Myocyte (in vitro differentiated cells): ENCODE measurements at places on chromosomes 12 and 14.
A peak's percentile ranks its signal among the peaks of the same experiment; 100 is the strongest.

DNA sequence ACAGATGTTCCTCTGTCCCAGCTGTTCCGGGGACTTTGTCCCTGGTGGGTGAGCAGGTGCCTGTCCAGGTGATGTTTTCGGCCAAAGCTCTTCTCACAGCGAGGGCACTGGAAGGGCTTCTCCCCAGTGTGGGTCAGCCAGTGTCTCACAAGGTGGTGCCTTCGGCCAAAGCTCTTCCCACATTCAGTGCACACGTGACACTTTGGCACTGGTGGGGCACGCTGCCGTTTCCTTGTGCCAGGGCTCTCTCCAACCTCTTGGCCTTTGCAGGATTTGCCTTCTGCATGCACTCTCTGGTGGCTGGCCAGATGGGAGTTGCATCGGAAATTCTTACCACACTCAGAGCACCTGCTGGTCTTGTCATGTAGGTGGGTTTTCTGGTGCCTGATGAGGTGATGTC is 7.7 kb downstream of the ZNF641 start:
- no peak for DNase-seq

DNA sequence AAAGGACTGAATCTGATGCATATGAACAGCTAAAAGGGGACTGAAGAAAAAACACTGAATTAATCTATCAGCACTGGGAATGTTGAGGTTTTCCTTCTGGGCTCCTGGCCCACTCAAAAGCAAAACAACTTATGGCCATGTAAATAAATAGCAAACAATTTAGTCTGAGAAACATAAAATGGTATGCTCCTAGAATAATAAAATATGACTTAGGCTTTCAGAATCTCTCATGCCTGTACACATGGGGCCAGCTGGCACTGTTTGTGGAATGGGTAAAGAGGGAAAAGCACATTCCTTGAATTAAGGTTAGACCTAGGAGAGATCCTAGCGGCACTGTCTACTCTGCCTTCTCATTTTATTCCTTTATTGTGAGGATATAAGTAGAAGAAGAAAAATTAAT is 6.2 kb downstream of the KLHDC2 start:
- DNase-seq, result no peak

DNA sequence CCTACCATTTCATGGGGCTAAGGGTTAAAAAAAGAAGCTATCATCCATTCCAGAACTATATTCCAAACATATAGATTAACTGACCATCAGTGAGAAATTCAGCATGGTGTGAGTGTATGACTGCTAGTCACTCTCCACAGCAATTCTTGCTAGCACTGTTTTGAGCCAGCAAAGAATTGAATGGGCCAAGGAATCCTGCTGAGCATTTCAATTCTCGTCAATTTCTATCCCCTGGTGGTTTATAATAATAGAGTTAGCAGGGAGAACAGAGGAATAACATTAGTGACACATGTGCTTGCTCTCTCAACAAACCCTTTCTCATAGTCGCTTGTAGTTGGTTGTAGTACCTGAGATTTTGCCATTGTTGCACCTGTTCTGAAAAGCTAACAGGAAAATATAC is 7.2 kb downstream of the MBIP start:
- no peak for DNase-seq

- no peak for DNase-seq
Observed at GRCh38 chr14:27730204-27730603, 1036.4 kb upstream of the FOXG1 start.

GRCh38 chr14:23146351-23146910 is 27.4 kb upstream of the CEBPE start:
- DNase-seq, result no peak

DNA sequence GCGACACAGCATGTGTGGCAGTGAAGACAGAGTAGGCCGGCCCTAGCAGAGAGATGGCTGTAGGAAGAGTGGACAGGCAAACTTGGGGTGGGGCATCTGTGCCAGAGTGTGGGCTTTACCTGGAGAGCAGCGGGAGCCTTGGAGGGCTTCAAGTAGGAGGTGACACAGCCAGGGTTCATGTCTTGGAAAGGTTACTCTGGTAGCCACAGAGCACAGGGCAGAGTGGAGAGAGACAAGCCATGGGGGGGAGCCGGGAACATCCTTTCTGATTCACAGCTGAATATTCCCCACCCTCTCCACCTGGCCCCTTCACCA is 53.5 kb upstream of the DIO3 start:
- no peak for DNase-seq

- DNase-seq, result no peak
Observed at GRCh38 chr14:91770185-91770584, 38.3 kb upstream of the CATSPERB start.

- no peak for DNase-seq
Observed at GRCh38 chr12:94207849-94208621, 59.7 kb downstream of the PLXNC1 start.

- no peak for DNase-seq
Observed at GRCh38 chr12:130086248-130086647, 76.0 kb upstream of the FZD10 start.

GRCh38 chr14:98368221-98368620 is 903.8 kb downstream of the BCL11B start:
- no peak for DNase-seq

DNA sequence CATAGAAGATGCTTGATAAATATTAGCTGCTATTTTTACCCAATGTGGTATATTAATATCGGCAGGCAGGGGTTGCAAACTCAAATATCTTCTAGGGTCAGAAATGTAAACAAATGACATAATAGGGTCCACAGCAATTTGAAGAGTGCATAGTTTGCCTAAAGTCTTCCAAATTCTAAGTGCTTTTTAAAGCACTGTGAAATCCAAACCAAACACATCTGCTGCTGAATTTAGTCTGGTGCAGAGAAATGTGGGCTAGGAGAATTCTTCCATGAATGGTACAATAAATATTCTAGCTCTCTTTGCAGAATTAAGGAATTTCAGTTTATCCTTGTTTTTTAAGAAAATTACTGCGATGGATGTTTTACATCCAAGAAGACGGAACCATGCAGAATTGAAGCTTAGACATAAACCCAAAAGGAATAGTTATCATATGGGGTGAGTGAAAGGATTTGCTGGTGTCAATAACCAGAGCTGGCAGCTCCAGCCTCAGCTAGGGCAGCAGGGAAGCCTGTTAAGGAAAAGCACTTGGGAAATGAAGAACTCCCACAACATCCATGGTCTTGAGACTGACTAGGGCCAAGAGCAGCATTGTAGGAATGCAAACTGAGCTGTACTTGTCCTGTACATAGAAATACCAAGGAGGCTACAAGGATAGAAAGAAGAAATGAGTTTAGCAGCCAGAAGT is 65.5 kb downstream of the PTPRR start:
- peak; percentile 19 for DNase-seq

DNA sequence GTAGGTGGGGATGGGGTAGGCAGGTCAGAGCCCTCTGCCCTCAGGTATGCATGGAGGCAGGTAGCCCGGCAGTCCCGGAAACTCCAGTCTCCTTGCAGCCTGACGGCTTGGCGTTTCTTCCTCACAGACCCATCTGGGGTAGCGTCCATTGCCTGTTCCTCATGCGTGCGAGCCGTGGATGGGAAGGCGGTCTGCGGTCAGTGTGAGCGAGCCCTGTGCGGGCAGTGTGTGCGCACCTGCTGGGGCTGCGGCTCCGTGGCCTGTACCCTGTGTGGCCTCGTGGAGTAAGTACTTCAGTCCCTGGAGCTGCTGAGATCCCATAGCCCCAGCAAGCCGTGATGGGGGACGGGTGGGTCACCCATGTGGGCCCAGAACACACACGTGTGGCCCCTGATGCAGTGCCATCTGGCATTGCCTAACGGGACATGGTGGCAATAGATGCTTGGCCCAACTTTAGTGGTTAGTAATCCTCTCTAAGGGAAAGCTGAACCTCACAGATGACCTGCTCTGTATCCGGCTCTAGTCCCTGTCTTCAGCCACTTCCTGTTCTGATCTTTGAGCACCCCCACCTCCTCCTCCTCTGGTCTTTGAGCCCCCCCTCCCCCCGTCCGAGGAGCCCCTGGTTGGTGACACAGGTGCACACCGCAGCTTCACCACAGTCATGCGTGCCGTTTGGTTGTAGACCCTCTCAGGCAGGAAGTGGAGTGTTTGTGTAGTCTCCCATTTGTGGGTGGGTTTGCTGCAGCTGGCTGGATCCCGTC is 3.7 kb downstream of the SIVA1 start:
- DNase-seq, result no peak

- DNase-seq, result no peak
Observed at GRCh38 chr12:66003951-66004350, 126.6 kb downstream of the LLPH start.

GRCh38 chr12:43835656-43836474 is at the start of gene TMEM117:
Gene TMEM117, plus strand, starts transcription at chr12:43836081.
- DNase-seq, result peak; percentile 75

DNA sequence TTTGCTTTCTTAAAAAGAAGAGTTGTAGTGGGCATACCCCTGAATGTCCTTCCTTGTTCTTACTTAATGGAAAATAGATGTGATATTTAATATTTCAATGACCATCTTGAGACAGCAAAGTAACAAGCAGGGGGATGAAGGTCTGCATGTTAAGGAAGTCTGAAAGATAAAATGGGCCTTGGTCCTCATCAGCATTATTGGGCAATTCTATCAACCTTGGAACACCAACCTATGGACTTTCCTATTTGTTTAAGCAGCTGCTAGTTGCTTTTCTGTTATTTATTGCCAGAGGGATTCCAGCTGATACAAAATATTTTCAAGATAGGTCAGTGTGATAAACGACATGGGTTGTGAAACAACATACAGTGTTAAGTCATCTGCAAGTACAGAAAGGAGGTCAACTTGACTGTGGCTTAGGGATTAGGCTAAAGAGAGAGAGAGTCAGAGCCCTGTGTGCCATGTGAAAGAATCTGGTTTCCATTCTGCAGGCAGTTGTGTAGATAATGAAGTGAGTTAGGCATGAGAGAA is 16.4 kb upstream of the A2M start:
- no peak for DNase-seq

DNA sequence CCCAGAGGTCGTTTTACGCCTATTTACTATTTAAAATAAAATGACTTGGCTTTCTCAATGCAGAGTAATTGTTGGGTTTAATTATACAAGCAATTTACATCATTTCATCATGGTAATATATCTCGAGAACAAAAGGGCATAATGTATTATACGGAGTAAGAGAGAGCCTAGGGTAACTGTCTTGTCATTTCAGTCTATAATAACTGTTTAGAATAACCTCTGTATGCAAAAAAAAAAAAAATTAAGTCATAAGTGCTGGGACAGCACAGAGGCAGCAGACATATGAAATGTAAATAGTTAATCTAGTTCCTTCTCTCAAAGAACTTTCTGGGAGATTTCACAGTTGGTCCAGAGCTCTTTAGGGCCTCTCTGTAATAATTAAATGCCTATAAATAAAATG is 284.9 kb downstream of the TMTC2 start:
- DNase-seq, result no peak

DNA sequence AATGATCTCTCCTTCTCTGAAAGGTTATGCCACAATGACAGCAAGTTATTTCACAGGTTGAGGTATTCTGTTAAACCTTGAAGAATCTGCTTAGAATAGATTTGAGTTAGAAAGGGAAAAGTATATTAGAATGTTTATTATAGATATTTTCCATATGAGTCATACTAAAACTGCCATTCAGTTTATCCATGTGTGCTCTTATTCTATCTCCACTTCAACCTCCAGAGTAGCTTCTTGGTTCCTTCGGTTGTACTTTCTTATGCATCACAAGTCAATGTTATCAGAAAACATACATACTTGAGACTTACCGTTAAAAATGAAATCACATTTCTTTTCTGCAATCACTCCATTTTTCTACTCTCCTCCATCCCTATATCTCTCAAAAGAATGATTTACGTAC is 197.7 kb downstream of the BCAT1 start:
- DNase-seq, result no peak

- peak; percentile 96 for DNase-seq
Observed at GRCh38 chr12:48956279-48957140, 777 bp downstream of the ARF3 start.

GRCh38 chr14:60653701-60654161 is 4.5 kb upstream of the SIX1 start:
- DNase-seq, result no peak

DNA sequence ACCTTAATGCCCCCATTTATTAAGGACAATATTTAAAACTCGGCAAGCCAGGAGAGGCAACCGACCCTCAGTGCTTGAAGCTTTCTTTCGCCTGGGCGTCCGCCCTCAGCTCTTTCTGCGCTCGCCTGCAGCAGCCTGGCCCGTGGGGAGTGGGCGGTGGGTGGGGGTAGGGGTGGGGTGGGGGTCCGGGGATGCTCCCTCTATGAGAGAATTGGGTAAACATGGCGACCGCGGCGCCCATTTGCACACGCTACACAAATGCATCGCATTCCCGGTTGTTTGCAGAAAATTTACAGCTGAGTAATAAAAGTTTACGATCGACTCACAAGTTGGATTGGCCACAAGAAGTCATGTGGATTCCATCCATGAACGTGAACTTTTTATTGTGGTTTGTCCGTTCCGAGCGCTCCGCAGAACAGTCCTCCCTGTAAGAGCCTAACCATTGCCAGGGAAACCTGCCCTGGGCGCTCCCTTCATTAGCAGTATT is 7.7 kb downstream of the HOXC8 start:
- DNase-seq, result peak; percentile 80

- no peak for DNase-seq
Observed at GRCh38 chr12:65189028-65189718, 19.8 kb downstream of the LEMD3 start.

DNA sequence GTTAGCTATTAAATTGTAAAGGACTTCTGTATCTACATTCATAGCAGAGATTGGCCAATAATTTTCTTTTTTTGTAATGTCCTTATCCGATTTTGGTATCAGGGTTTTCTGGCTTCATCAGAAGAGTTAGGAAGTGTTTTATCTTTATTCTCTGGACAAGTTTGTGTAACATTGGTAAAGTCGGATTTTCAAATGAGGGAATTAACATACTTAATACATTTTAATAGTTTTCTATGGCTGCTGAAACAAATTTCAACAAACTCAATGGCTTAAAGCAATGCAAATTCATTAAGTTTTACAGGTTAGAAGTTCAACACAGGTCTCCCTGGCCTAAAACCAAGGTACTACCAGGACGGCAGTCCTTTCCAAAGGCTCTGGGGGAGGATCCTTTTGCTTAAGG is 13.2 kb upstream of the SLC8A3 start:
- DNase-seq, result no peak

- no peak for DNase-seq
Observed at GRCh38 chr12:114414031-114414865, 8.3 kb upstream of the TBX5 start.

- no peak for DNase-seq
Observed at GRCh38 chr12:28177905-28178304, 12.4 kb upstream of the CCDC91 start.

GRCh38 chr14:104895207-104895785 is 29.4 kb upstream of the PLD4 start:
- DNase-seq, result no peak
